NCI-H69 (cell line): ENCODE measurements at places on chromosomes 3 and 15.

GRCh38 chr3:14444380-14444779 lies 42.0 kb downstream of the SLC6A6 start:
- no peak for DNase-seq

- DNase-seq, result no peak
Measured at GRCh38 chr3:141454054-141454453, 32.8 kb upstream of the RASA2 start.

DNA sequence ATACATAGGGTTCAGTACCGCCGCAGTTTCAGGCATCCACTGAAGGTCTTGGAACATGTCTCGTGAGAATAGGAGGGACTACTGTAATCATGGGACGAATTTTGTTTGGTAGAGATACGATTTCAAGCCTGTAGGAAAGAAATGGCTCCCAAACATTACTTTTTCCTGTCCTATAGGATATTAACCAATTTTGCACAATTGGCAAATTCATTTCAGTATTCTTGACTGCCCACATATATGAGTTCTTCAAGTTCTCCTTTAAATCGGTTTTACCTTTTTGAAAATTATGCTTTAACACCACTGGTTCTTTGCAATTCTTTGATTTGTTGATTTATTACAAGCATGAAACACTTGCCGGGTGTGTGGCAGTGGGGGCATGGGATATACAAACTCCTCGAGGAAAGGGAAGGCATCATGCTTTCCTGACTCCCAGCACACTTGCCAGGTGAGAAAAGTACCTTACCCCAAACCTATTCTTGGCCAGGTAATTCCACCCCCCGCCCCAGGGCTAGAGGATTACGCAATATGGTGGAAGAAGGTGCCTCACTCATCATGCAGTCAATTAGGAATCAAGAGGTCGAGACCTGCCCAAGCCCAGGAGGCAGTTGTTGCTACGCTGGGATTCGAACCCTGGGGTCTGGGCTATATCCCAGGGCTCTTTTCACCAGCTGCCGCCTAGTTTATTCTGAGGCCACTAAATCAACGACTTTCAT lies 584 bp upstream of the LARS2 start:
- DNase-seq, result no peak

DNA sequence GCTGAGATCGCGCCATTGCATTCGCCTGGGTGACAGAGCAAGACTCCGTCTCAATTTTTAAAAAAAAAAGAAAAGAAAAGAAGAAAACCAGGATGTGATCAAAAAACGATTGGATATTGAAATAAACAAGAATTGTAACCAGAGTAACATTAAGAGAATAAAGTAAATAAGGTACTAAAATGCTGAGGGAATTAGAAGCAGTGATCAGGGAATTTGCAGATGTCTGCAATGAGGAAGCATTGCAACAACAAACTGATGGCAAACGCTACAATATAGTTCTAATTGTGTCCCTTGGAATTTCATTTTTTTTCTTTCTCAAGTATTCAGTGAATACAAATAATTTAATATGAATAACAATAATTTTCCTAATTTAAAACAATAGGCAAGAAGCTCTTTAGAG lies 1077.5 kb downstream of the TBL1XR1 start:
- DNase-seq, result peak; percentile 47

GRCh38 chr3:171833789-171834460 lies 9.2 kb upstream of the TMEM212 start:
- peak; percentile 53 for DNase-seq

- DNase-seq, result no peak
Measured at GRCh38 chr3:152197451-152197850, 71.3 kb upstream of the MBNL1 start.

GRCh38 chr3:128619146-128619890 lies 31.3 kb downstream of the RPN1 start:
- no peak for DNase-seq

- no peak for DNase-seq
Measured at GRCh38 chr3:80055306-80055705, 287.5 kb upstream of the ROBO1 start.

DNA sequence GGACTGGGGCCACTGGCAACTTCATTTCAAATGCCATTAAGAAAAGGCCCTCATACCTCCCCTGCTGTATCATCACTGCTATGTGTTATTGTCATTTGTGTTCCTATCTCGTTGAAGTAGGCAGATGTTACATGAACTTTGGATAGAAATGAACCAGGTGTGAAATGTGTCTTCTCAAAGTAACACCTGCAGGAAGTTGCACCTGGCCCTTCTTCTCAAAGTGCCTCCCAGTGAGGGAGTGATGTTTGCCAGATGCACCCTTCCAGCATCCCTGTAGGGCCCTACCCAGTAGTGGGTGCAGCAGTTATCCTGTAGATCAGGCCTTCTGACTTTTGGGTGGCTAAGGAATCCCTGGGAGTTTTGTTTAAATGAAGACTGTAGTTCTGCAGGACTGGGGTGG lies 197.7 kb upstream of the CTNNB1 start:
- no peak for DNase-seq

DNA sequence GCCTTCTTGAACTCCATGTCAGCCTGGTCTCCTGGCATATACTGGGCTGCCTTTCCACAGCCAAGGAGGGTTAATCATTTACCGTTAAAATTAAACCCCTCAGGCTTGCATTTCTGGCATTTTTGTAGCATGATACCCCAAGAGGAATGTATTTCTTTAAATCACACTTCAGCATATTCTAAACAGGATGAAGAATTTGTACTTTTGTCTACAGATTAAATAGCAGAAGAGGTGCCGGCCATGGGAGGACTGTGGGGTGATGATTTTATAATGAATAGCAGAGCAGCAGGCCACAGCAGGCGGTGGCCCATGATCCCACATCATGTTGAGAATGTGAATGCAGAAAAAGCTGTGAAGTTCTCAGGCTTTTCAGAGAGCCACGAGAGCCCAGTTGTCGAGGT lies 90.2 kb downstream of the ARNT2 start:
- DNase-seq, result no peak

DNA sequence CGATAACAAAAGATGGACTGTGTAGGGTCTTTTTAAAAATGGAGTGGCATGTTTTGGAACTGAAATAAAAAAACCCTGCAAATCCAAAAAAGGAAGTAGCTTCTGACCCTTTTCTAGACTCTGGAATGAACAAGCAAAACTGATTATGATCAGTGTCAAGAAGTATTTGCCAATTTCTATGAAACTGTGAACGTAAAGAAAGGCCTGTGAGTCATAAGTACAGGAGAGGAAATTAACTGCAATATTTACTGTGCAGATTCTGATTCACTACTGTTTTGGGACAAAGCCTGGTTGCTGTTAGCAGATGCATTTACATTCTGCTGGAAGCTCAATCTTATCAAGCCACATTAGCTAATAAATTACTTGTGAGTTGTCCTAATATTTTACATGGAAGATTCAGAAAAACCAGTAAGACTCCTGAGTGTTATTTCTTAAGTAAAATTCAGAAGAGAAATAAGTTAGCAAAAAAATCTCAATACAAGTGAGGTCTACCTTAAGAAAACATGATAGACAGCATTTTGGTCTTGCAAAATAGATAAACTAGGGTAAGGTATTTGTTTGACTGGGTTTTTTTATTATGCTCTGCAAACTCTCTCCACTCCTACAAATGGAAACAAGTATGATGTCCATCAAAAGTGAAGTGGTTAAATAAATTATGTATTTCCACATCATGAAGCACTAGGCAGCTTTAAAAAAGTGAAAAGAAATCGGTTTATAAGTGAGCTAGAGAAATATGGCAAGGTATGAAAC lies 90.2 kb upstream of the LMOD3 start:
- no peak for DNase-seq

- DNase-seq, result no peak
Measured at GRCh38 chr15:56963710-56964109, 45.3 kb downstream of the TCF12 start.

GRCh38 chr3:186381424-186382216 lies 19.6 kb upstream of the DGKG start:
- DNase-seq, result peak; percentile 27

DNA sequence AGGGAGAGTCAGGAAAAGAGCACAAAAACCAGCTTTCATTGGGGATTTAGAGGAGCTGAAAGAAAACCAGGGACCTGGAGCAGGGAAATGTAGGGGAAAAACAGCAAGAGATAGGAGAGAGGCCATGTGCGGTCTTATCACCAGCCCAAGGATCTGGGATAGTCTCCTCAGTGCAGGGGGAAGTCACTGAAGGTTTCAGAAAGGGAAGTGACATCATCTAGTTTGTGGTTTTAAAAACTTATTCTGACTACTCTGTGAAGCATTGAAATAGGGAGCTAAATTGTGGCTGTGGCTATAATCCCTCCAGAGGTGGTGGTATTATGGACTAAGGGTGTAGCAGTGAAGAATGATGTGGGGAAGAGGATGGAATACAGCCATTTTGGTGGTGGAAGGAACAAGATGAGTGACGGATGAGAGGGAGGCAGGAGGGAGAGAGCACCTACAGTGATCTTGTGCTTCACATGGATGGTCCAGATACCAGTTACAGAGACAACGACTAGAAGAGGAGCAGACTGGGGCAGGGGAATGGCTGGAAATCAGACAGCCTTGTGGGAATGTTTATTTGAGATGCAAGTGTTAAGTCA lies 72.7 kb downstream of the HMG20A start:
- DNase-seq, result no peak

- peak; percentile 77 for DNase-seq
Measured at GRCh38 chr3:61901496-61901895, 340.1 kb downstream of the PTPRG start.

DNA sequence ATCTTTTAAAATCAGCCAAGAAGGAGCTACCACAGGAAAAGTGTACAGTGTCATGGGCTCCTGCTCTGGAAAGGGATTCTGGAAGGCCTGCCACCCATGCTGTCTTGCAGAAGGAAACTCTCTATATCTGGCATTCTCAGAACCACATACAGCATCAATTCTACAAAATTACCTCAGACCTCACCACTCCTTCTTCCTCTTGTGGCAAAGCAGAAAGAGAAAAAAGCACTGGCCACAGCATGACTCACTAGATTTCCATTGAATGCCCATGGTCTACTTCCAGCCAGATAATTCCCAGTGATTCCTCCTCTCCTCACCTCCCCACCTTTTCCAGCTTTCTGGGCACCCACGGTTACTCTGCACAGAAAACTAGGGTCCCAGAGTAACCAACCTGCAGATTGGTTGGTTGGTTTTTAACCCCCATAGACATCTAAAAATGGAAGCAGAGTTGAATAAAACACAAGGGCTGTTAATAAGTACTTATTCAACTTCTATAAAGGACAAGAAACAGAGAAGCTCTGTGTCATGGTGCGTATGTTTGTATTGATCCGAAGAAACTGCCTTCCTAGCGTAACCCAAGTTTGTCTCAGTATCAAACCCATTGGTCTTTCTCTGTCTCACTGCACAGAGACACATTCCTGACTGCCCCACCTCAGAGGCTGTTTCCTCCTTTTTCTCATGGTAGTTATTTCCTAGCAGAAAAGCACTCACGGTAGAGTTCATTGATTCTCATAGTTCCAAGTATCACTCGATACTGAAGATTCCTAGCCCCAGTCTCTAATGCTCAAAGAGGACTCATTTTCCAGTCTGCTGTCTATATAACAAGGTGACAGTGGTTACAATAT lies 67.7 kb downstream of the LDHAL6B start:
- no peak for DNase-seq

DNA sequence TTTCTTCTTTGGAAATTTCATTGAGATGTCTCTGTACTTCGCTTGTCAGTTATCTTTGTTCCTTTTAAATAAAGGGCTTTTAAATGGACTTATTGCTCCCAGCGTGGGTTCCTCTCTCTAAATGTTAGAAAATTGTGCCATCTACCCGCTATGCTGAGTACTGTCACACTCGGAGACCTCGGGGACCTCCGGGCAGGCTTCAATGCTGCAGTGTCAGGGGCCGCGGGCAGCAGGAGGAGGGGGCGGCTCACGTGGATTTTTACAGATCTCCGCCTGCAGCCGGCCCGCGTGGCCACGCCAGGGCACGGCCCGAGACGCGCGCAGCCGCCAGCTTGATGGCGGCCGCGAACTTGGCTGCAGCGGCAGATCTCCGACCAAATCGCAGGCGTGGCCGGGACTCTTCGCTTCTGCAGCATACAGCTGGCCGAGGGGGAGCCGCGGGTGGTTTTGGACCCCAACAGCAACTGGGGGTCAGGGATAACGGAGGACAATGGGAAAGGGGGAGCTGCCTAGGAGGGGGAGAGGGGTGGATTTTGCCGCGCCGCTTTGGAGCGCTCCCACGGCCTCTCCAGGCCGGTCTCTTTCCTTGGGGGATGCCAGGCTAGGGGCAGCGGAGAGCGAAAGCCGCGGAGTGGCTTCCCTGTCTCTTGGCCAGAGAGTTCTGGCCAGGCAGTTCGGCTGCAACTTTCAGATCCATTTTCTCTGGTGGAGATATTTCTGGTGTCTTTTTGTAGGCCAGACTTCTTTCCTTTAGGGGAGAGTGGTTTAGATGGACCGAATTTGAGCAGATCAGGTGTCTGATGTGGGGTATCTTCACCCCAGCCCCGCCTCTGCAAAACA lies 15.3 kb downstream of the NR2F2 start:
- DNase-seq, result peak; percentile 70

GRCh38 chr3:191087391-191087790 lies 111.7 kb upstream of the OSTN start:
- DNase-seq, result no peak

- no peak for DNase-seq
Measured at GRCh38 chr15:44222478-44222877, 27.4 kb upstream of the FRMD5 start.

DNA sequence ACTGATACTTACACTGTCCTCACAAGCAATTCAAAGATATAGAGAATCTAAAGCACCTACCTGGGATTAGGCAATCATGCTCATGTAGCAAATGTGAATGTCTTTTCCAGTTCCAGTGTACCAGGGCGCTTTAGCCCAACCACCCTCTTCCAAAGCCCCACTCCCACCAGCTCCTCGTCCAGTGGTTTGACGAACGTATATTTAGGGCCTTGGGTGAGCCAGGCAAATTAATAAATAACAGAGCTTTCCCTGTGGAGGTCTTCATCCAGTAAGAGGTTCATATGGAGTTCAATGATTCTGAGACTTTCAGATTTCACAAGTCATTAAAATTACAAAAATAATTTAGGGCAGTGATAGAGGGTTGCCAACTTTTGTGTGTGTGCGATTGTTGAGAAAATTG lies 162.3 kb upstream of the C2CD4B start:
- no peak for DNase-seq

DNA sequence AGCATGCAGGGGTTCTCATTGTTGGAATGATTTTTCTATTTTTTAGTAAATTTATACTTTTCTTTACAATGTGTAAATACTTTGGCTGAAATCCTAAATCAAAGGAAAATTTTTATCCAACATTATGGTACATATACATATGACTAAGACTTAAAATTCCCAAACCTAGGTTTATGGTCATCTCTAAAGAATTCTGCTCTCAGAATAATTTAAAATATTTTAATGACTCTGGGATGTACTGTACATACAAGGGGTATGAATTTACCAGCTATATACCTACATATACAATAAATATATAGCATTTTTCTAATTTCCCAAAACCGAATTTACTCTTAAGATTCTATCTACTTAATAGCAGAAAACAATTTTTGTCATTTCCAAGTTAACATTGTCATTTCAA lies 137.9 kb upstream of the POU1F1 start:
- DNase-seq, result no peak

GRCh38 chr15:81286621-81287121 lies 37.3 kb downstream of the STARD5 start:
- no peak for DNase-seq
